Right renal cortex interstitium (tissue), 3 donors: ENCODE measurements at places on chromosomes 5 and 9. TPM values are rescaled to one million over a fixed set of nuclear protein-coding genes. Genes with fewer than 3 reads are reported as not detected.

FKBP15 gene
- 32.1 TPM for polyA plus RNA-seq

FBP2 gene
- 0.10 TPM for polyA plus RNA-seq

ZNF354C gene
- 16.8 TPM for polyA plus RNA-seq

MELK gene
- 22.1 TPM for polyA plus RNA-seq

PCSK1 gene
- 0.18 TPM for polyA plus RNA-seq

SHISAL2B gene
- polyA plus RNA-seq = not detected

CDC20B gene
- 0.87 TPM for polyA plus RNA-seq

PAEP gene
- 0.28 TPM for polyA plus RNA-seq

FYB1 gene
- polyA plus RNA-seq = 4.4 TPM

EQTN gene
- polyA plus RNA-seq = 0.19 TPM

ROR2 gene
- polyA plus RNA-seq = 14.2 TPM

MARCHF11 gene
- 4.3 TPM for polyA plus RNA-seq

HAVCR2 gene
- polyA plus RNA-seq = 8.0 TPM

DRD1 gene
- polyA plus RNA-seq = not detected

PCDHGA6 gene
- 4.2 TPM for polyA plus RNA-seq

LCN1 gene
- polyA plus RNA-seq = not detected

TRIM36 gene
- polyA plus RNA-seq = 2.2 TPM

TRPM3 gene
- 16.3 TPM for polyA plus RNA-seq

TPPP gene
- 2.9 TPM for polyA plus RNA-seq

PCDHGA1 gene
- polyA plus RNA-seq = 1.2 TPM

SUSD3 gene
- polyA plus RNA-seq = 7.8 TPM

CTSV gene
- 30.5 TPM for polyA plus RNA-seq

BNC2 gene
- 8.3 TPM for polyA plus RNA-seq

COL23A1 gene
- 4.9 TPM for polyA plus RNA-seq

SNCAIP gene
- 25.8 TPM for polyA plus RNA-seq

PLAC8L1 gene
- polyA plus RNA-seq = 0.82 TPM

NTNG2 gene
- polyA plus RNA-seq = 0.10 TPM

ADAMTS6 gene
- 1.3 TPM for polyA plus RNA-seq

LECT2 gene
- polyA plus RNA-seq = 2.1 TPM

ATP10B gene
- polyA plus RNA-seq = 0.18 TPM

PCDHB5 gene
- polyA plus RNA-seq = 8.5 TPM

CRB2 gene
- polyA plus RNA-seq = 21.8 TPM

DAB2IP gene
- 41.5 TPM for polyA plus RNA-seq

TCF7 gene
- 12.1 TPM for polyA plus RNA-seq

CDH9 gene
- 12.7 TPM for polyA plus RNA-seq

SLIT3 gene
- polyA plus RNA-seq = 51.1 TPM

CD14 gene
- 5.6 TPM for polyA plus RNA-seq

SLC6A7 gene
- 0.07 TPM for polyA plus RNA-seq

FBXL7 gene
- polyA plus RNA-seq = 24.8 TPM

ACOT12 gene
- 0.79 TPM for polyA plus RNA-seq
